ENCODE measurements at places on chromosomes 13 and 19.

- no peak for DNase-seq
Observed at GRCh38 chr13:73776151-73776785, 357.9 kb downstream of the KLF12 start.

- no peak for DNase-seq
Observed at GRCh38 chr19:14377883-14378328, 3.3 kb upstream of the ADGRE5 start.

DNA sequence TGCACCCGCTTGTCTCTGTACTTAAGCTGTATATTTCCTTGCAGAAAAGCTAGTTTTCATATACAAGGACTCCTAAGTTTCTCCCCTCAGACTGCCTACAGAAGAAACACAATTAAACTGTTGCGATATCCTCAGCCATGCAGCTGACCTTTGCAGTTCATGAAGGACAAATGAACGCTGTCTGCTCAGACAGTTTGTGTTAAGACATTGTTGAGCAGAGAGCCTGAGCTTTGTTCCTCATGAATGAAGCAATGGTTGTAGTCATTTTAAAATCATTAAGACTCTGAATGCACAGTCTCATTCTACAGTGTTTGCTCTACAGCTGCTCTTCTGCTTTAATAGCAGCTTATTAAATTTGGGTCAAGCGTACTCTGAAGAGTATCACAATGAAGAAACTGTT is 23.2 kb upstream of the MAB21L1 start:
- DNase-seq, result no peak

- DNase-seq, result no peak
Observed at GRCh38 chr13:100175803-100176182, 86.9 kb downstream of the PCCA start.

DNA sequence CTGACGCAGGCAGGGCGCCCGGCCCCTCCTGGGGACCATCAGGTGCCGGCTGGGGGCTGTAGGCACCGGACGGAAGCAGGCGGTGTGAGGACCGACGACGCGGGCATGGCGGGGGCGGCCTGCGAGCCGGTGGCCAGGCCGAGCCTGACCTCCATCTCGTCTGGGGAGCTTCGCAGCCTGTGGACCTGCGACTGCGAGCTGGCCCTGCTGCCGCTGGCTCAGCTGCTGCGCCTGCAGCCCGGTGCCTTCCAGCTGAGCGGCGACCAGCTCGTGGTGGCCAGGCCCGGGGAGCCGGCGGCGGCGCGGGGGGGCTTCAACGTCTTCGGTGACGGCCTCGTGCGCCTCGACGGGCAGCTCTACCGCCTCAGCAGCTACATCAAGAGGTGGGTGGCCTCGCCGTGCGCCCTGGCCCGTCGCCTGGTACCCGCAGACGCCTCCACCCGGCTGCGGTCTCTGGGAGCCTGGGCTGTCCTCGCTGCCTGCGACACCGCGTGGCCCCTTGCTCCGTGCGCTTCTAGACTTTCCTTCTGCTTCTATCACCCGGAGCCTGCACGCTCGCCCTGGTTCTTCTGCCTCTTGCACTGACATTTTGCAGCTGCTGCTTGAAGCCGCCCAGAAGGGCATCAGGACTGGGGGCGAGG is 460 bp downstream of the MEDAG start:
- no peak for DNase-seq

- no peak for DNase-seq
Observed at GRCh38 chr13:101627556-101627943, 175.1 kb downstream of the ITGBL1 start.

DNA sequence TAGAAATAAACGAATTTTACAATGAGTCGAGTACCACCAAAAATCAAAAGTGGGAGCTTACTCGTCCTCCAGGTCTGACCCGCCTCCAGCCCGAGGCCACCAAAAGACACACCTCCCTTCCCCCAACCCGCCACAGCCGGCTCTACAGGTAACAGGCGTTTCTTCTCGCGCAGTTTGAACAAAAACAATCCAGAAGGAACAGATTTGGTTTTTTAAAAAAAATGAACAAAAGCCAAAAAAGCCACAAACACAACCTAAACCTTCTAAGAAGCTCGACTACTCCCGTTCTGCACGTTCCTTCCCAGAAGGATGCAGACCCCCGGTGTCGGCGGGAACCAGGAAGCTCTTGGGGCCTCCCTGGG is 671 bp downstream of the ZDHHC20 start:
- peak; percentile 18 for DNase-seq

DNA sequence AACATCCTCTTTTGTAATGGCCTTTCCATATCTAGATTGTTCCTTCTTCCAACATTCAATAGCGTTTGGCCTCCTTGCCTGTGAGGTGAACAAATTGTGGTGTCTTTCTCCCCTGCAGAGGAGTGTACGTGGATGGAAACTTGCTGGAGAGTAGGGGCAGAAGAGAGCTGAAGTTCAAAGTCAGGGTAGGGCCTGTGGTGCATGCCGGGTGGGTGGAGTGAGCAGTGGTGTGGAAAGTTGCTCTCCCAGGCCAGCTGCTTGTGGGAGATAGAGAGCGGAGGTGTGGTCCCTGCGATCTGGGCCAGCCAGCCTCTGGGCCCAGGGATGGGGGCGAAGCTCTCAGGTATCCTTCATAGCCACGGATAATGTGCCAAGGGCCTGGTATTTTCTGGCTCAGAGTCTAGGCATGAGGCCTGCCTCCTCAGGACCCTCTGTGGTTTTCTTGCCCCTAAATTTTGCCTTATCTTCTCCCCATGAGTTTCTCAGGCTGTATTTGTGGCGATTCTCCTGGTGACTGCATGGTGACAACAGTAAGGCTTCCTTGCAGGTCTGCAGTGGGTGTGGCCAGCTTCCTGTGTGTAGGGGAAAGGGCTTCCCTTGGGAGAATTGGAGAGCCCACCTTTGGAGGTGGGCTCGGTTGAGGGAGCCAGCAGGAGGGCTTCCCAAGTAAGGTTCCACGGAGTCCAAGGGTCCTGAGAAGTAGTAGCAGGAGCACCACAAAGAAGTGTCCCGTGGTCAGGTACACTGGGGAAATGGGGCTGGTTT is 6.7 kb downstream of the RGCC start:
- DNase-seq, result no peak

GRCh38 chr13:47067306-47067705 is 170.5 kb upstream of the HTR2A start:
- no peak for DNase-seq

DNA sequence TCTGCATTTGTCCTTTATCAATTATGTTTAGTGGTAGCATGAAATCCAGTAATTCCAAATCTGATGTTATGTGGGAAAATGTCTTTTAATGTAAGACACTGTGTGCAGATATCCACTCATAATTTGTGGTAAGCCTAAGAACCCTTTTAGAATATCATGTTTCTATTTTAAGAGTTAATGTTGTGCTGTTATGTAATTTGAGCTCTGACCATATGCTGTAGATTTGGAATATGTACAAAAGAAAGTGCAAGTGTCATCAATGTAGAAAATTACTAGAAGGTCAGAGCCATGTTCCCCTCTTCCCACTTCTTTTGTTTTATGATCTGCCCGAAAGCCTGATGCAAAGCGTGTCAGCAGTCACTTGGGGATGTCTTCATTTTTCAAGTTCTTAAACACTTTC is 44.5 kb downstream of the SCEL start:
- DNase-seq, result no peak

DNA sequence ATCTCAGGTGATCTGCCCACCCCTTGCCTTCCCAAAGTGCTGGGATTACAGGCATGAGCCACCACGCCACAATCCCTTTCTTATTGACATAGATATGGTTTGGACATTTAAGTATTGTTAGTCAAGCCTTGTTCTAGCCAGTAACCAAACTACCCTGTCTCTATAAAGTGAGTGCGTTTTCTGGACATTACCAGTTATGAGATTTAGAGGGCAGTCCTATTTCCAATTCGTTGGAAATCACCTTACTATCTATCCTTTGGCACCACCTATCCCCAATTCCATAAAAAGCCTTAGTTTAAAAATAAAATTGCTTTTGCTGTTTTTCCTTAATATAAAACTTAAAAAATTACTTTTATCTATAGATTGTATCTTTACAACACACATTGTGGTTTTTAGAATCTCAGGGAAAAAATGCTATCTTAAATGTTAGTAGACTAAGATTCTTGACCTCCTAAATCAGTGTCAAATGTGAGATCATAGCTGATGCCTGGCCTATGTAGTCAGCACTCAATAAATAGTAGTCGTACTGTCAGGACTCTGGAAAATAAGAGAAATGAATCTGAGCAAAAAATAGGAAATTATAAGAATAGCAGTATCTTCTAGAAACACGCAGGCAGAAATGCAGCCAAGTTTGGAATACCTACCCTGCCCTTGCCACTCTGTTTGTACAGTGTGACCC is 57.0 kb downstream of the NUFIP1 start:
- no peak for DNase-seq

DNA sequence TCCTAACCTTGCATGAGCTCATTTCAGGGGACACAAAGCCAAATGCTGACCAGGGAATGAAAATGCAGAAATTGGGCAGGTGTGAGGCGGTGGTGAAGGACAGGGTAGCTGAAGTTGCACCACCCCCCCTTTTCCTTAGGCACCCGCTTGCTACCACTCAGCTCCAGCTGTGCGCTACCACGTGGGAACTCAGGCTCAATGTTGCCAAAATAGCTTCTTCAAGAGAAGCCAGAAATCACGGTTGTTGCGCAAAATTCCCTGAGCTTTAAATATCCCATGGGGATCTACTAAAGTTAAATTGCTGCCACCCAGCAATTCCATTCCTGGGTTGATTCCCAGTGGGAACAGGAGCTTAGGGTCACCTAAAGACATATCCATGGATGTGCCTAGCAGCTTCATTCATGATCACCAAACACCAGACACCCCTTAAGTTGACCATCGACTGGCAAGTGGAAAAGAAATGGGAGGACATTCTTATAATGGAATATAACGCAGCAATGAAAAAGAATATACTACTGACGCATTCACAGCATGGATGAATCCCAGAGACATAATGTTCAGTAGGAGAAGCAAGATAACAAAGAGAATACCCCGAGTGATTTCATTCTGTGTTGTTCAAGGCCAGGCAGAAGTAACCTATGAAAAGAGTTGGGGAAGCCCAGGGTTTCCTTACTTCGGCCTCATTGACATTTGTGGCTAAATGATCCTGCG is 12.8 kb upstream of the ADGRL1 start:
- DNase-seq, result no peak

DNA sequence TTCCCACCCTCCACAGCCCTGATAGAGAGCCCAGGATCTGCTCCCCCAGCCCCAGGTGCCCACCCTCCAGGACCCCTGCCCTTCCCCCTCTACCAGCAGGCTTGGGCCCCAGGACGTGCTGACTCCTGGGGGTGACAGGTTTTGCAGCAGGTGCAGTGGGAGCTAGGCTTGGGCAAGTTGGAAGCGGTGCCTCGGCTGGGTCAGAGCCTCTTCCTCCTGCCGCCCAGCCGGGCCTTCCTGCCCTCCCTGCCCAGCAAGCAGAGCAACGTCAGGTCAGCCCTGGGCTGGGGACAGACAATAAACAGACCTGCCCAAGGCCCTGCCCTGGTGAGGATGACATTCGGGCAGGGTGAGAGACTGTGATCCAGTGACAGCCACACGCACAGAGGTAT is 9.2 kb upstream of the NCCRP1 start:
- no peak for DNase-seq

DNA sequence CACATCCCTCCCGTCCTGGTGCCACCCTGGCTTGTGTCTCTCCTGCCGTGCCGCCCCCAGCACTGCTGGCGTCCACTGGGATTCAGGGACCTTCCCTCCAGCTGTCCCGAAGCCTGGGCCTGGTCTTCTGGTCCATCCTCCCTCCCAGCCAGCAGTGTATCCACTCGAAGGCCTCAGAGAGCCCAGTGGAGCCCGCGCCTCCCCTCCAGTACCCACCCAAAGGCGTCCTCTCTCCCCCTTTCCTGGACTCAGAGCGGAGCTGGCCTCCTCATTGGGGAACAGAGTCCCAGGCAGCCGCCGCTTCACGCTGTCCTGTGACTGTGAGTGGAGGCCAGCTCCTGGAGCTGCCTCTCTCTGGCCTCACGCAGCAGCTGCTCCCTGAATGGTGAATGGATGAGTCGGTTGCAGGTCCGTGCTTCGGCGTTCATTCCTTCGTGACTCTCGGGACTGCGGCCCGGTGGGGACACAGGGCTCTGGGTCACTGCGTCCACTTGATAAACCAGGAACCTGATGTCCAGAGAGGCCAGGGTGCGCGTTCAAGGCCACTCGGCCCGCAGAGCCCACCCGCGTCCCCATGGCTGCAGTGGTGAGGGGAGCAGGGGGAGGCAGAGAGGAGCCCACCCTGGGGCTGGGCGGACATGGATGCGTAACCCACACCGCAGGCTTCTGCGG is 12.1 kb downstream of the ONECUT3 start:
- no peak for DNase-seq

DNA sequence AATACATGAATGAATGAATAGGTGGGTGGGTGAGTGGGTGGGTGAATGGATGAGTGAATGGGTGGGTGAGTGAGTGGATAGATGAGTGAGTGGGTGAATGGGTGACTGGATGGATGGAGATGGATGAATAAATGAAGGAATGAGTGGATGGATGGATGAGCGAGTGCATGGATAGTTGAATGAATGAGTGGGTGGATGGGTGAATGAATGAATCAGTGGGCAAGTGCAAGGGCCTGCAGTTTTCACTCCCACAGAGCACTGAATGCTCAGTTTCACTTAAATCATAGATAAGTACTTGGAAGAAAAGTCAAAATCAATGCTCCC is 12.4 kb downstream of the GAS6 start:
- DNase-seq, result no peak

DNA sequence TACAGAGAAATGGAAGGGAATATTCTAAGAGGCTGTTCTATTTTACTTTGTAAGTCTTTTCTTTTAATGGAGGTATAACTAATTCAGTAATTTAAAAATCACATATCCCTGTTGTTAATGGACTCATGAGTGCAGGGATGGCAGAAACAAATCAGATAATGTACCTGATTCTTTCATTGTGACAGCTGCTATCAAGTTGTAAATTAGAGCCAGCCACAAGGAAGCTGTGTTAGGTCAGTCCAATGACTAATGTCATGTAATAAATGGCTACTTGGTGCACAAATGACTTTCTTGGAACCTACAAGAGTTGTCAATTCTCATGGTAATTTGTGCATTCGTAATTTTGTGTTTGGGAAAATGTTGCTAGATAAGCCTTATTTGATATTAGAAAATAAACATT is 446.4 kb downstream of the DCT start:
- no peak for DNase-seq

DNA sequence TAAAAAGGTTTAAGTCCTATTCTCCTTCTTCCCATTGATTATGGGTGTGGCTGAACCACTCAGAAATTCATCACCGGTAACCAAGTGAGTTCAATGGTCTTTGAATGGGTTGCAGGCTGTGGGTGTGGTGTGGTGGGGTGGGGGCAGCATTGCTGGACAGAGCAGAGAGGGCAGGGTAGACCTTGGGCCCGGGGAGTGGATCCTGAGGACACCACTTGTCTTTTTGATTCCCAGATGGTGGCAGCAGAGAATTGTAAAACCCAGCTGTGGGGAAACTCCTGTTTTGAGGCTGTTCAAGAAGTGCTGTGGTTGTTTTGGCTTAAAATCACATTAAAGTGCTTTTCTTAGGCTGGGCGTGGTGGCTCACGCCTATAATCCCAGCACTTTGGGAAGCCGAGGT is 45.8 kb upstream of the RGCC start:
- DNase-seq, result no peak
